NCI-H446 (cell line): ENCODE measurements at places on chromosomes 5 and 9.
A peak's percentile ranks its signal among the peaks of the same experiment; 100 is the strongest.

GRCh38 chr5:141199359-141200235 lies at the start of gene PCDHB11:
Gene PCDHB11 (plus strand): TSS chr5:141199627. CDS start chr5:141199775, 148 bp downstream.
- DNase-seq, result peak; percentile 39

DNA sequence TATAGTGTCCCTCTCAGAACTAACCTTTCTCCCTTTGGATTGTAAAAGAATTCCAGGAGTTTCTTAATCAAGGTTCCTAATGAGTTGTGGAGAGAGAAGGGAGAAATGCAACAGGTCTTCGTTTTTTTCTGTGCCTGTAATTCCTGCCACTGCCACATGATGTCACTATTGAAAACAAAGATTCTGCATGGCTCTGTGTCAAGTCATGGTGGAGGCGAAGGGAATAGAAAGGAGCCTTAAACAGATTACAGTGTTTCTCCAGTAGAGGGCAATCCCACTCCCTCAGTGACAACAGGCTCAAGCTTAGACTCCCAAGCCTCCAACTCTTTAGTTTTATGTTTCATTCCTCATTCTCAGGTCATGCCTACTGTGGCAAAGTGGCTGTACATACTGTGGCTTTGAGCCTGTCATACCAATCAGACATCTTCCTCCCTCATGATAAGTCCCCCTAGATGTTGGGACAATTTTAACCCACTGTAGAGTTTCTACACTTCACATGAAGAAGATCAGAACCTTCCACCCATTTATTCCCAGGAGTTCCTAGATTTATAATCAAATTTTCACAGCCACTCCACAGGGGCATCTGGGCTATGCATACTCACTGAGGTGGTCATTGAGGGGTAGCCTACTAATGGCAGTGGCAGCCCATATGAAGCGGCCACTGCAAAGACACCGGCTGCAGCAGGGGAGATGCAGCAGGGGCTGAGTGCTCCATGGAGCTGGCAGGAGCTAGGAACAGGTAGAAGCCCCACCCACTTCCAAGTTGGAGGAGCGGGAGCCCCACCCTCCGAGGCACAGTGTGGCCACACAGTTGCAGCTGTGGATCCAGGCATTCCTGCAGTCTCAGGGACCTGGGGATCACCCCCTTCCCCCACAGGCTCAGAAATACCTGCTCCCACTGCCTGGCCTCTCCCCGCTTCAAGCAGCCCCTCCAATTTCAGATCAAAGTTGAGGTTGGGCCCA lies 97.4 kb upstream of the TRIM32 start:
- no peak for DNase-seq

DNA sequence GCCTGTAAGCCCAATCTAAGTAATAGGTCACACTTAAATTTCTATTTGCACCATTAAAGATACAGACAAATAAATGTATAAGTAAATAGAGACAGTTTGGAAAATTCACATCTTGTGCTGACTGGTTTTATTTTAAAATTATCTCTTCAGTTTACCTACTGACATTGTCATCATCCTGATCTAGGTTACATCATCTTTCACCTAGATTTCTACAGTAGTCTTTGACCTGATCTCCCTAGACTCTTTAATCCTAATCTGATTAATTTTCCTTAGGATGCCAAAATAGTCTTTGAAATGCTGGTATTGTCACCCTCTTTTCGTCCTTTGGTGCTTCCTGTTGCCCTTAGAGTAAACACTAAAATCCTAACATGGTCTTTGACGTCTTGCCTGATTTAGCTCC lies 43.9 kb downstream of the NDUFS4 start:
- no peak for DNase-seq

GRCh38 chr5:173573126-173573960 lies 43.1 kb downstream of the BOD1 start:
- peak; percentile 67 for DNase-seq

GRCh38 chr9:81468084-81468595 lies 221.2 kb downstream of the TLE1 start:
- no peak for DNase-seq
